ENCODE measurements at places on chromosomes 3 and 15. TPM values are rescaled to one million over a fixed set of nuclear protein-coding genes. Genes with fewer than 3 reads are reported as not detected.

GRCh38 chr3:120481081-120481480, 30.3 kb upstream of the FSTL1 start:
- no peak for DNase-seq

DNA sequence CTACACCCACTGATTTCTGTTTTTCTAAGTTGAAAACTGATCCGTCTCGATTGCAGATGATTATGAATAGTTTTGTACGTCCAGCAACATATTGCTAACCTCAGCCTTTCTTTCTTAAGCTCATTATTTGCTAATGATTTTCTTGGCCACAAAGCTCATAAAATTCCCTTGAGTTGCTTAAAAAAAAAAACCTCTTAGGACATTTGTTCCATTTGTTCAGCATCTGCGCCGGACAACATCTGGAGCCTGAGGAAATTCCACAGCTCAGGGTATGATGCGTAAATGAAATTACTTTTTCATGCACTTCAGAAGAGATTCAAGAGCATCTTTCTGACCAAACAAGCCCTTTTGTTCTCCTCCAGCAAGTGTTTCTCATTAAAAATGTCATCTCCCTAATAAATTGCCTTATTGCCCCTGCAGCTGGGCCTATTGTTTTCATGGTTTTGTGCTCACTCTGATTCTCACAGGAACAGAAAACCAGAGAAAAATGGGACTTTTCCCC, 249.1 kb upstream of the MCTP2 start:
- DNase-seq = peak; percentile 21

Gene WNT5A
- polyA plus RNA-seq = 42.1 TPM

- no peak for DNase-seq
Observed at GRCh38 chr3:190902292-190902691, 39.8 kb upstream of the GMNC start.

Gene NEK10
- 2.2 TPM for polyA plus RNA-seq

Gene KCNMB3
- 7.0 TPM for polyA plus RNA-seq

DNA sequence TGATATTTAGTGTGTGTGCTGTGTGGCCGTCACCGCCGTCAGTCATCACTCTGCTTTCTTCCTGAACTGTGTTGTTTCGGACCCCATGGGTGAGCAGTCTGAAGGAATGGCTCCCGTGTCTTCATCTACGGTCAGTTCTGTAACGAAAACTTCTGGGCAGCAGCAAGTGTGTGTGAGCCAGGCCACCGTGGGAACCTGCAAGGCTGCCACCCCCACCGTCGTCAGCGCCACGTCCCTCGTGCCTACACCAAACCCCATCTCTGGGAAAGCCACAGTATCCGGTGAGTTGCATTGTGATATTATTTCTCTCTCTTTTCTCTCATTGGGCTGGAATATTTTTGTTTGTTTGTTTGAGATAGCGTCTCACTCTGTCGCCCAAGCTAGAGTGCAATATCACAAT, 34.7 kb downstream of the MAP6D1 start:
- DNase-seq = no peak

- no peak for DNase-seq
Observed at GRCh38 chr3:51578238-51578637, 39.7 kb downstream of the RAD54L2 start.

Gene CLSTN2
- 0.92 TPM for polyA plus RNA-seq

GRCh38 chr15:99704444-99704838, 28.8 kb downstream of the LYSMD4 start:
- DNase-seq = peak; percentile 65

Gene CCRL2
- 1.1 TPM for polyA plus RNA-seq

Gene XCR1
- polyA plus RNA-seq = 0.16 TPM

GRCh38 chr3:85259748-85260147, 301.0 kb downstream of the CADM2 start:
- DNase-seq = no peak

GRCh38 chr3:58864480-58864879, 185.3 kb downstream of the CFAP20DC start:
- DNase-seq = no peak

DNA sequence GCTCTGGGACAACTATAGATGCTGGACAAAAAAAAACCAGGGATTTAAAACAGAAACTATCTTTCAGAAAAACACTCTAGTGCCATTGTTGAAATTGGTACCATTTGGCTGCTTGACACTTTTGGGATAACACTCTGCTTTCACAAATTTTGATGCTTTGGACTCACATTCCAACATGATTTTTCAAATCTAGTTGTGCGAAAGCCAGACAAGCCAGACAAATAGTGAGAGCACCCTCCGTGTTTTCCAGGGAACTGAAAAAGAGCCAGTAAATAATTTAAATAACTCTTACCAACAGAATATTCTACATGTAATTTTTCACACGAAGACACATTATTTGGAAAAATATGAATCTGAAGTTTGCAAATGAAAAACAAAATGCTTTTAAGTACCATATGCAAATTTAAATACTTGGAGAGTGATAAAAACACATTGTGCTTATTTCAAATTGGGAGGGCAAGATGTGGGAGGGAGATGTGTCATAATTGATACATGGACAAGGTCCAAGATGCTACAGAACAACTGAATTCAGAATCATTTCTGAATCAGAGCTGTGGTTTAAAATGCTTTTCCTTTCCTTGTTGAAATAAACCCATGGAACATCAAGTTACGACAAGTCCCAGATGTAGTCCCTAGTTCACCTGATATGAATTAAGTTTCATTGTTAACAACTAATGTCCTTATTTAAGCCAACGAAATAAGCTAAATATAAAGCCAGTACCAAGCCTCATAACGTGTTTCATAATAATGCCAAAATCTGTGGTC, 144.2 kb upstream of the SOX2 start:
- no peak for DNase-seq

Gene BDH1
- 42.8 TPM for polyA plus RNA-seq

GRCh38 chr15:62619526-62619925, 423.0 kb upstream of the TPM1 start:
- no peak for DNase-seq

GRCh38 chr3:28726840-28727239, 378.2 kb upstream of the AZI2 start:
- DNase-seq = no peak

GRCh38 chr3:10601151-10601856, 95.9 kb upstream of the ATP2B2 start:
- DNase-seq = no peak
